ENCODE measurements at places on chromosomes 2 and 18.

DNA sequence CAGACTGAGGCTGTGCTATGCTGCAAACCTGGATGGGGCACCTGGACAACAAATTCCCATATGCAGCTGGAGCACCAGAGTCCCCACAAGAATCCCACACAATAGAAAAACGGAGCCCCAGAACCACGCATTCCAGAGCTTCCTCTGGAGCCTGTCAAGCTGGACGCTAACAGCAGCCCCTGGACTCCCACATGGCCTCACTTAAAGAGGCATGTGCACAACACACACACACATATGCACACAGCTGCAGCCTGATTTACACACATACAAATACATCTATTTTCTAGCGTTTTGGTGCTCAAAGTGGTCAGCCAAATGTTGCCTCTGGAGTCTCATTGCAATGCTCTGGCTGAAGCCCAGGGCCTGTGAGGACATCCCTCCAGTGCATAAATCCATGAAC is 632.7 kb upstream of the ID2 start:
- DNase-seq: no peak

- DNase-seq: no peak
These were observed 6.5 kb downstream of the SULT6B1 start for GRCh38 chr2:37181726-37182684.

DNA sequence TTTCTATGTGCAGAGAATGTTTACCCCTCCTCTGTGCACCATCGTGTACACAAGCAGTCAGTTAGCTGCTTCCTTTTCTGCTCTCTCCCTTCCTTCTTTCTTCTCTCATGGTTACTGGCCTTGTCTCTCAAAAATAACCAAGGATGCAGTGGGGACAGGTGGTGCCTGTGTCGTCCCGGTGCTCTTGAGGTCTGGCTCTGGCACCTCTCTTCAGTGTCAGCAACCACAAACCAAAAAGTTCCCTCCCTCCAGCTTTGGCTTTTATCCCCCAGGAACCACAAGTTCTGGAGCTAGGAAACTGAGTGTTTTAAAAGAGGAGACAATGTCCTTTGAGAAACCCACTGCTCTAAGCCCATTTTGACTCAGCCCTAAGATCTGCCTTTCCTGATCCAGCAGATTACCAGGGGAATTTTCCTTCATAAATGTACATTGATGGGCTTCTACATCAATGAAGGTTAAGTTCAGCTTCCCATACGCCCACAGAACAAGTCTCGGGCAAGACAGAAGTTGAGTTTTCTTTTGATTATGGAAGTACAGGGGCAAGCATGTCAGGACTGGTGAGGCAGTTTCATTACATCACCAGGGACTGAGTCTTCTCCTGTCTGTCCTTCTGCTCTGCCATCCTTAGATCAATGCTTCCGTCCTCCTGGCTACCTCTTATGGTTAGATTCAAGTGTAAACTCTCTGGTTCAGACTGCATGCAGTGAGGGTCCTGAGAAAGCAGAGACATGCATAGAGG is 232.2 kb downstream of the SETBP1 start:
- no peak for DNase-seq

DNA sequence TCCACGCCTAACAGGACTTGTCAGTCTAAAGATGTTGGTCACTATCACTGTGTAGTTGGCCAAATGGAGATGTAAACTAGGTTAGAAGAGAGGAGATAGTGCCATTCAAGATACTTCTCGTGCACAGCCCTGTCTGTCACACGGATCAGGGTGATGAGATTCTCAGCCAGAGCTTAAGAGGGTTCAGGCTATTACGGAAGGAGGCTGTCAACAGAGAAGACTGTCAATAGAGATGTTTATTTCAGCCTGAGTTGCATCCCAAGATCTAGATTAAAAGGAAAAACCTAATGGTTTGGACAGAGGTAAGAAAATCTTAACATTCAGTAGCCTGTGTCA is 83.4 kb downstream of the AAK1 start:
- DNase-seq: no peak

DNA sequence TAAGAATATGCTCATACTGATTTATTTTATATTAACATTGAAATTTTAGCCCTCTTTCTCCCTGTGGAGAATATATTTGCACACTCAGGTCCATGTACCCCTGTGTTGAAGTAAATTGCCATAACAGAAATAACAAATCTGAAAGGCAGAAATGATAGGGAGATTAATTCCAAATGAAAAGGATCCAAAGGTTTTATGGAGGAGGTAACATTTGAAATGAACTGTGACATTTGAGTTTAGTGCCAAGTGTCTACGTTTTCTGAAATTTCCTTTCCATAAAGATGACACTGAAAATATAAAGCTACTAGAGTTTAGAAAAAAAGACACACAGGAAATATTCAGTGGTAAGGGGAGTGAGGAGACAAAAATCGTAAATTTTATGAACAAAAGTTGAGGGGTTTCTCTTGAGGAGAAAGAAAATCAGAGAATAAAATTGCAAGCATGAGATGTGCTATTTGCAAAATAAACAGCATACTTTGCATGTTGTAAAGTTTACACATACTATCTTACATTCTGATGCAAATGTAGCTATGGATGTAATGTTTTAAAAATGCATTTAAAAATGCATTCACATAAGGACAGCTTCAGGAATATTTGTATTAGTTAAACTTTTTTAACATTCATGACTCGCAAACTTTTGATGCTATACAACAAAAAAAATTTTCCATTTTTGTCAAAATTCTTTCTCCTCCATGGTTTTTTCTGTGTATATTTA is 69.5 kb downstream of the BAZ2B start:
- DNase-seq: no peak

- no peak for DNase-seq
These were observed 167.5 kb downstream of the AGAP1 start for GRCh38 chr2:235661167-235661937.

DNA sequence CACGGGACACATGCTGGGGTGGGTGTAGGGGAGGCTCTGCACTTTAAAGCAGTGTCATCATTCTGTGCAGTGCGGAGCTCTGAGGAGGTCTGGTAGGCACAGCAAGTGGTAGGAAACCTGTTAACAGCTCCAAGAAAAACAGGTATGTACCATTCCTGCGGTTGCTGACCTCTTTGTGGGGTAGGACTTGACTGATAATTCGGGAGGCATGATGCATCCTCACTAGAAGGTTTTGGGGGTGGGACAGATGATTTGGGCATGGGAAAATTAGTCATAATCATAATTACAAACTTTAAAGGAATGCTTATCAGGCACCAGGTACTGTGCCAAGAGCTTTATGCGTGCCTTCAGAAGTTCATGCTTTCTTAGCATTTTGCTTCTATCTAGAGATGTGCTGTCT is 9.7 kb downstream of the DOK1 start:
- no peak for DNase-seq

GRCh38 chr2:143728498-143728897 is 599.3 kb downstream of the ARHGAP15 start:
- no peak for DNase-seq

DNA sequence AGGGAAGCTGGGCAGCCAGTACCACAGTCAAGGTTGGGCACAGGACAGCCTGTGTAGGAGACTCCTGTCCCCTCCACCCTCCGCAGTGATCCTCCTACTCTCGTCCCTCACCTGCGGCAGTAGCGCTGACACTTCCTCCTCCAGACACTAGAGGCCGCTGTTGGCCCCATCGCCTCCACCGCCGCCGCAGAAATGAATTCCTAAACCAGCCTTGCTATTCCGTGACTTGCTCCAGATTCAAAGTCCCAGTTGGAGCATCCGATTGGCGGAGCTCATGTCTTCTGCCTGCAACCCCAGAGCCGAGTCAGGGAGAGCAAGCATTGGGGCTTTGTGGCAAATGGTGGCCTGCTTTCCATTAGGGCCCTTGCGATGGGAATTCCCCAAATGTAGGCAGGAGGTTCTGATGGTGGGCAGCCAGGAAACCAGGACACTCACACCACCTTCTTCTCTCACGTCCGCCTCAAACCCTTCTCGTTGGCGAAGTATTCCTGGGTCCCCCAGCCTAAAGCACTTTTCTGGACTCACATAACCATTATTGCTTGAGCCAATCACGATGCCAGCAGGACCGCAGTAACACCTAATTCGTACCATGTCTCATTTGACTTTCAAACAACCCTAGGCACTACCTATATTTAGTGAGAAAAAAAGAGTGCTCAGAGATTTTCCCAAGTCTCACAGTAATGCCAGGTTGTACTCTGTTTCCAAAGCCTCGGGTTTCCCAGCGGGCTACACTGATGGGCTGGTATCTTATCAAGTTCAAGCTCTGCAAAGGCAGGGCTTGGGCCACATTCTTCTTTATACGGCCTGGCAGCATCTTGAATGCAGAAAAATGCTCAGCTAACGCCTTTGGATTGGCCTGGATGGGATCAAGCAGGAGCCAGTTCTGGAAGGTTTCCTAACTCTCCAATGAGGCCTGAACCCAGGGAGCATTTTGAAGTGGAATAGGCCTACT is 1.2 kb upstream of the DNAJB2 start:
- DNase-seq: peak; percentile 57

DNA sequence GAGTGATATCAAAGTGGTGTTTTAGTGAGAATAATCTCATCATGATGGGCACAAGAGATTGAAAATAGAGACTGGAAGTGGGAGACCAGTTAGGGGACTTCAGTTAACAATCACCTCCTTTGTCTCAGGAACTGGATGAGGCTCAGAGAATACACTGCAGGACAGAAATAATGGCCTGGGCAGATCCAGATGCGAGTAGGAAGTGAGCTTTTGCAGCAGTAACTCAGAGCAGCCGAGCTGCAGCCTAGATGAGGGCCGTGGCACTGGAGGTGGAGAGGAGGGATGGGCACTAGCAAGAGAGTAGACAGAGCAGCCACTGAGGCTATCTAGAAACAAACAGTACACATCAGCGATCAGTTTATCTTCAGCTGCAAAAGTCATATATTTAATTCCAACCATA is 48.6 kb downstream of the CYB5A start:
- DNase-seq: no peak

- no peak for DNase-seq
These were observed 103.1 kb upstream of the MAPRE2 start for GRCh38 chr18:34938090-34938489.

- no peak for DNase-seq
These were observed 173.1 kb upstream of the STON1 start for GRCh38 chr2:48356701-48357325.

DNA sequence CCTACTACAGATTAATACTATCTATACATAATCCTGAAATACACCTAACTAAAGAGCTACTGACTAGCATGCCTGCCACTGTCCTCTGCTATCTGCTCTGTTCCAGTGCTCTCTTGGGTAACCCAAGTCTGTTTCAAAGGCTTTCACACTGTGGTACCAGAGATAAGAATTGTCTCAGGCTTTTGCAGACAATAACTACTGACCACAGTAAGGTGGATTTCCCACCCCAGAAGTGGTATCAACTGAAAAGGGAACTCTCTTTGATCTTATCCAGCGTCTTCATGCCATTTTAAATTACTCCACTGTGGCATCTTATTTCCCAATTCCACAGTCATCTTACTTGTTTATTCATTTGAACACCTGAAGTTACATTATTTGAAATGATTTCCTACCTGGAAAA is 190.2 kb downstream of the IKZF2 start:
- no peak for DNase-seq

- peak; percentile 44 for DNase-seq
These were observed 26.5 kb upstream of the KCNS3 start for GRCh38 chr2:17851731-17852585.

GRCh38 chr2:124834331-124834730 is 809.2 kb downstream of the CNTNAP5 start:
- DNase-seq: no peak

DNA sequence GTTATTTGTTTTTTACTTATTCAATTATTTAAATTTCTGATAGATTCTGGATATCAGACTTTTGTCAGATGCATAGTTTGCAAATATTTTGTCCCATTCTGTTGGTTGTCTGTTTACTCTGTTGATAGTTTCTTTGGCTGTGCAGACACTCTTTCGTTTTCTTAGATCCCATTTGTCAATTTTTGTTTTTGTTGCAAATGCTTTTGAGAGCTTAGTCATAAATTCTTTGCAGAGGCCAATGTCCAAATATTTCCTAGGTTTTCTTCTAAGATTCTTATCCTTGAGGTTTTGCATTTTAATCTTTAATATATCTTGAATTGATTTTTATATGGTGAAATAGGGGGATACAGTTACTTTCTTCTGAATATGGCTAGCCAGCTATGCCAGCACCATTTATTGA is 112.7 kb upstream of the SESTD1 start:
- no peak for DNase-seq

DNA sequence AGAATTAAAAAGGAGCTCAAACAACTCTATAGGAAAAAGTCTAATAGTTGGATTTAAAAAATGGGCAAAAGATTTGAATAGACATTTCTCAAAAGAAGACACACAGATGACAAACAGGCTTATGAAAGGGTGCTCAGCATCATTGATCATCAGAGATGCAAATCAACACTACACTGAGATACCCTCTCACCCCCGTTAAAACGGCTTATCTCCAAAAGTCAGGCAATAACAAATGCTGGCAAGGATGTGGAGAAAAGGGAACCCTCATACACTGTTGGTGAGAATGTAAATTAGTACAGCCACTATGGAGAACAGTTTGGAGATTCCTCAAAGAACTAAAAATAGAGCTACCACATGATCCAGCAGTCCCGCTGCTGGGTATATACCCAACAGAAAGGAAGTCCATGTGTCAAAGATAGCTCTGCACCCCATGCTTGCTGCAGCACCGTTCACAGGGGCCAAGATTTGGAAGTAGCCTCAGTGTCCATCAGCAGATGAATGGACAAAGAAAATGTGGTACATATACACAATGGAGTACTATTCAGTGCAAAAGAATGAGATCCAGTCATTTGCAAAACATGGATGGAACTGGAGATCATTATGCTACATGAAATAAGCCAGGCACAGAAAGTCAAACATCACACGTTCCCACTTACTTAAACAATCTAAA is 46.7 kb upstream of the B3GNT7 start:
- no peak for DNase-seq

- DNase-seq: peak; percentile 61
These were observed 591 bp downstream of the ASXL2 start for GRCh38 chr2:25877431-25878360.

- DNase-seq: no peak
These were observed 295.9 kb upstream of the EPAS1 start for GRCh38 chr2:46001290-46001689.

GRCh38 chr2:65458999-65459398 is 26.6 kb upstream of the SPRED2 start:
- DNase-seq: no peak

GRCh38 chr2:115763601-115764000 is 1321.2 kb downstream of the DPP10 start:
- DNase-seq: no peak

GRCh38 chr18:7896161-7896560 is 329.0 kb downstream of the PTPRM start:
- no peak for DNase-seq

DNA sequence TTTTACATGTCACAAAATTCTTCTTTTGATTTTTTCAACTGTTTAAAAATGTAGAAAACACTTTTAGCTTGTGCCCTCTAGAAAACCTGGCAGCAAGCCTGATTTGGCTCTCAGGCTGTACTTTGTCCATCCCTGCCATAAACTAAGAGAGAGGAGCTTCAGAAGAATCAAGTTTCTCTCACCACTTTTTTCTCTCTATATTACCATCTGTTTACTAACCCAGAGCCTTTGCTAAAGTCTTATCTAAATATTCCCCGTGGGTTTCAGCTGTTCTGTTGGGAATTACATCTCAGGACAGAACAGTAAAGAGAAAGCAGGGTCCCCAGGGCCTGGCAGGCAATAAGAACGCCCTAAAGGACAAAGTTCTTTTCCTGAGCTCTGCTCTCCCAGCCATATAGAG is 409.1 kb upstream of the CRIM1 start:
- no peak for DNase-seq

GRCh38 chr2:48946449-48947048 is 191.0 kb upstream of the LHCGR start:
- peak; percentile 55 for DNase-seq

GRCh38 chr2:223003191-223003590 is 48.8 kb upstream of the KCNE4 start:
- no peak for DNase-seq
